ENCODE measurements at places on chromosomes 1 and 21.

DNA sequence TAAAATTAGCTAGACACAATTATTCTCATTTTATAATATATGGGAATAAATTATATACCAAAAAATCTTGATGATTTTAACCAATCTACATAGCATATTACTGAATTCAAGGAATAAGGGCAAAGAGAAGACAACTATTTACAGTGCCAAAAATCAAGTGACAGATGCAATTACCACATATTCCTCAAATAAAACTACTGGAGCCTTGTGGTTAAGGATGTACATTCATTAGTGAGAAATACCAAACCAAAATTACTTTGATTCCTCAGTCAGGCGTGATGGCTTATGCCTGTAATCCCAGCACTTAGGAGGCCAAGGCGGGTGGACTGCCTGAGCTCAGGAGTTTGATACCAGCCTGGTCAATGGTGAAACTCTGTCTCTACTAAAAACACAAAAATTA, 68.8 kb upstream of the RBM34 start:
- DNase-seq: no peak

DNA sequence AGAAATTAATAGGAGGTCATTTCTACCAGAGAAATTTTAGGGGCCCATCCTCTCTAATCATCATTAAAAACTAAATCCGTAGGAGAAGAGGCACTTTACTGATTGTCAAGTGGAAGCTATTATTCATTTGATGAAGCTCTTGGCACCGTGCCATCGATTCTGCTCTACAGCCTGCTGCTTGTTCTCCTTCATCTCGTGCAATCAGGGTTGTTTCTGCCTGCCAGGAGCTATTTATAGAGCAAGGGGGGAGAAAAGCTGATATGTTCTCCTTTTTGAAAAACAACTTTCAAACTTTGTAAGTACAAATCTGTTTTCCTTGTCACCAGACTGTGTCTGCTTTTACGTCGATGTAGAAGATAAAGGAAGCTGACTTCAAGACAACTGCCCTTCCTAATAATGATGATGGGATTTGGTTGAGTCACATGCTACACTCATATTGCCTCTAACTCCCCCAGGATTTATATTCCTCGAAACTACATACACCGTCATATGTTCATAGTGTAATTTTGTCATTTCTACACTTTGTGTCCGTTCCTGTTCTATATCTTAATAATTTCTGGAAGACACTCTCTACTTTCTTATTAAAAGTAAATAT, 169.6 kb upstream of the LHX8 start:
- no peak for DNase-seq

- DNase-seq: no peak
These were observed 93.4 kb downstream of the PRDM16 start for GRCh38 chr1:3162322-3162882.

DNA sequence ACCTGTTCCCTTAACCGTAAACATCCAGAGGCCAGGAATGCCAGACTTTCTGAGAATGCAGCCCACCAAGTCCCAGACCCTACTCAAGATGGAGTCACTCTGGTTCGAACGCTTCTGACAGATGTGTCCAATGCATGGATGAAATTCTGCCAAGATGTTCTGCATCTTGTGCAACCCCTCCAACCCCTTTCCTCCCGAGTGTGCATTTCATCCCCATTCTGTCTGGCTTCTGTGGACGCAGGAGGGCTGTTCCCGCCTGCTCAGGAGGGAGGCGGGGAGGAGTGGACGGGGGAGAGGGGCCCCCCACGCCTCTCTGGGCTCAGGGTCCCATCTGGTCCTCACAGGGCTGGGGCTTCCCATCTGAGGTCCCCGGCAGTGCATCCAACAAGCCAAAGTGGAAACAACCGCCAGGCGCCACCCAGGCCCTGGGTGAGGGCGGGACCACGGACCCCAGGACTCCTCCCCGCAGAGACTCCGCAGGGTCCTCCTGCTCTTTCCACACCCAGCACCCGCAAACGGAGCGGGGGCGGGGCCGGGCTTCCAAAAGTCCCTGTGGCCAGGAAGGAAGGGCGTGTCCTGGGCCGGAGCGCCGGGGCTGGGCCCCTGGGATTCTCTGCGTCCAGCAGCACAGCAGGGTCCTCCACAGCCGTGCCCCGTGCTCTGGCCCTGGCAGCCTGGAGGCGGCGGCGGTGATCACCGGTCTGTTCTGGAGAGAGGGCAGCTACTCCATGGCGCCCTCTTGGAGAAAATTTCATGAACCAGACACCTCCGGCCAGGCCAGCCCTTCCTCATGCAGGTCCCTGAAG, 27.8 kb upstream of the SUMO3 start:
- peak; percentile 69 for DNase-seq

DNA sequence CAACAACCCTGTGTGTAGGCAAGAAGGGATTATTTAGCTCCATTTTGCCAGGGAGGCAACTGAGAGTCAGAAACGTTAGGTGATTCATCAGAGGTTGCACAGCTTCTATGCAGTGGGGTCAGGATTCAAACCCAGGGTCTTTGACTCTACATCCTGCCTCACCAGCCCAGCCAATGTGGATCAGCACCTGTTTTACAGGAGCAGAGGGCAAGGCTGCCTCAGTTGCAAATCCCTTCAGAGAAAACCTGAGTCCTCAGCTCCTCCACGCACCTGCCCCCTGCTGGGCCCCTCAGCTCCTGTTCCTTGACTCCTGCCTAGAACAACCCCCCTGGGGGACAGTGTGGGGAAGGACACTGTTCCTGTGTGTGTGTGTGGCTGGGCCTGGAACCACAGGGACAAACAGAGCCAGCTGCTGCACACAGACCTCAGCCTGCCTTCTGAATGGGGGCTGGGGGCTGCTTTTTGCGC, 61.6 kb downstream of the LRRN2 start:
- DNase-seq: no peak
